ENCODE measurements at places on chromosomes 2 and 18.

DNA sequence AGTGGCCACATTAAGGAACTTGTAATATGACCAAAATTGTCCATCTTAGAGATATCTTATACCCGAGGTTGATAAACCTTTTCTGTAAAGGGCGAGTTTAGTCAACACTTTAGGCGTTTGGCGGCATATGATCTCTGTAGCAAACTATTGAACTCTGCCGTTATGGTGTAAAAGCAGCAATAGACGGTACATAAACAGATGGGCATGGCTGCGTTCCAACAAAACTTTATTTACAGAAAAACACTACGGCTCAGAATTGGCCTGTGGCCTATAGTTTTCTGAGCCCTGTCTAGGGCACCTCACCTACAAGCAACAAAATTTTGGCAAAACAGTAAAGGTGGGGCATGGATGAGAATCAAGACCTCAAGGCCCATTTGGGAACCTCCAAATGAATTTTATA, 121.9 kb upstream of the HAAO start:
- no peak for DNase-seq

- no peak for DNase-seq
These were observed 561.1 kb upstream of the SETBP1 start for GRCh38 chr18:44119607-44120006.

GRCh38 chr2:75698918-75699317, 11.8 kb downstream of the GCFC2 start:
- no peak for DNase-seq

GRCh38 chr18:62732617-62733016, 17.3 kb downstream of the PHLPP1 start:
- no peak for DNase-seq

- DNase-seq: peak; percentile 86
These were observed at the start of gene BOK for GRCh38 chr2:241558532-241559322. TSS of gene BOK (plus strand) at chr2:241558745. CDS start at chr2:241559484, 739 bp downstream.

DNA sequence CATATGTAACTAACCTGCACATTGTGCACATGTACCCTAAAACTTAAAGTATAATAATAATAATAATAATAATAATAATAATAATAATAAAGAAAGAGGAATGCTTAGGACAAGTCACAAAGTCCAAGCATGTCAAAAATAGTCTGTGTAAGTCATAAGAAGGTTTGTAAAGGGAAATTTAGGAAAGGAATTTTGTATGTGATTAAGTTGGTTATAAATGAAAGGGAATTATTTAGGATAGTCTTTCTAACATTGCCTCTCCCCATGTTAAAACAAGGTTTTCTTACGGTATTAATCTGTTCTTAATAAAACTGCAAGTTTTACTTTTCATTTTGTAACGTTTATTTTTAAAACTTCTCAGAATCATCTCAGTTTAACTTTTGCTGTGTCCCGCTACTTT, 62.8 kb downstream of the SESTD1 start:
- no peak for DNase-seq

DNA sequence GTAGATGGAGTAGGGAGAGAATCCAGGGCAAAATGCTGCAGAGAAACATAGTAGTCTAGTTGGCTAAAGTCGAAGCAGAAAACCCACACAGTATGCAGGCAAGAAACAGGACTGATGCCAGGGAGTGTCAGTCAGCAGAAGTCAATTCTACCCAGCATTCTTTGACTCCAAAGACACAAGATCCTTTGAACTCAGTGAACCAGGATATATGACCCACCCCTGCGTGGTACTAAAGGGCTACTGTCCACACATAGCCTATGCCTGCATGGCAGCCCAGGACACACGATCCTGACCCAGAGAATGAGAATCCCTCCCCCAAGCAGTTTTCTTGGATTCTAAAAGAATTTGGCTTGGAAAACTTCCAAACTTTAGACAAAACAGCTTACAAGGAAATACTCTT, 42.5 kb downstream of the ALK start:
- no peak for DNase-seq

GRCh38 chr2:147441182-147441581, 403.6 kb upstream of the ACVR2A start:
- DNase-seq: no peak

- DNase-seq: no peak
These were observed 61.8 kb upstream of the LHCGR start for GRCh38 chr2:48817355-48817754.

- DNase-seq: peak; percentile 33
These were observed 7.9 kb upstream of the CFAP36 start for GRCh38 chr2:55511508-55512124.

GRCh38 chr2:234252772-234253171, 202.3 kb downstream of the SPP2 start:
- DNase-seq: no peak

- DNase-seq: no peak
These were observed 193.6 kb upstream of the PIK3C3 start for GRCh38 chr18:41761333-41762018.
